ENCODE measurements at places on chromosomes 4 and X.

DNA sequence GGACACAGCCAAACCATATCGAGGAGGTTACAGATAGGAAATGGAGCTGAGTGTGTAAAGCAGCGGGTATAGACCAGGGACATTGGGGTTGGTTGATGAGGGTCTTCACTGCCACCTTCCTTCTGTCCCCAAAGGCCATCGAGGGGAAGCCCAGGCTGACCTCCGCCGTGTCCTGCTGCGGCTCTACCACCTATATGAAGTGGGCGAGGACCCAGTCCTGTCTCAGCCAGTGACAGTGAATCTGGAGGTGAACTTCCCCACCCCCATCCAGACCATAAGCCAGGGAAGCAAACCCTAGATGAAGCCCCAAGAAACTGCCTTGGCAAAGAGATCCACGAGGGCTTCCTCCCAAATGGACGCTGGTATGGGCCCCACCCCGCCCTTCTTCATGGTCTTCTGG is 23.2 kb upstream of the MRFAP1 start:
- DNase-seq, result no peak

GRCh38 chr4:109410226-109410625 is 23.4 kb upstream of the SEC24B start:
- DNase-seq, result no peak

- no peak for DNase-seq
These were observed 19.8 kb upstream of the GTPBP6 start for GRCh38 chrX:338281-338835.

GRCh38 chr4:47219586-47219985 is 188.2 kb downstream of the GABRB1 start:
- DNase-seq, result no peak

- DNase-seq, result no peak
These were observed 232.7 kb downstream of the MGST2 start for GRCh38 chr4:139898293-139898692.

DNA sequence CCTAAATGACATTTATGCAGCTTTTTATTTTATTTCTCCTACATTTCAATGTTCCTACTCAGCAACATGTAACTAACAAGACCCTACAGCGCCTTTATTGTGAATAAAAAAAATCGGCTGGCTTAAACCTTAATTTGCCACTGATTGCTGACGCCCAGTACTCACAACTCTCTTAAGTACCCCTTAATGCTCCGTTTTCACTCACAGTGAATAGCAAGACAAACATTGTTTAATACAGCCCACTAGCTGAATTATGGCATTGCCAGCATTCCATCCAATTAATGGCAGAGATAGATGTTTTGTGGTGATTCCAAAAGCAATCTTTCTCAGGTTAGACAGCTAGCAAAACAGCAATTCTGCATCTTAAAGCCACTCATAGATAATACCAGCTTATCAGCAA is 61.1 kb downstream of the PPARGC1A start:
- no peak for DNase-seq

- DNase-seq, result no peak
These were observed 75.7 kb downstream of the ANKRD50 start for GRCh38 chr4:124636788-124637187.
